ENCODE measurements at places on chromosomes 2 and 18.
A peak's percentile ranks its signal among the peaks of the same experiment; 100 is the strongest.

DNA sequence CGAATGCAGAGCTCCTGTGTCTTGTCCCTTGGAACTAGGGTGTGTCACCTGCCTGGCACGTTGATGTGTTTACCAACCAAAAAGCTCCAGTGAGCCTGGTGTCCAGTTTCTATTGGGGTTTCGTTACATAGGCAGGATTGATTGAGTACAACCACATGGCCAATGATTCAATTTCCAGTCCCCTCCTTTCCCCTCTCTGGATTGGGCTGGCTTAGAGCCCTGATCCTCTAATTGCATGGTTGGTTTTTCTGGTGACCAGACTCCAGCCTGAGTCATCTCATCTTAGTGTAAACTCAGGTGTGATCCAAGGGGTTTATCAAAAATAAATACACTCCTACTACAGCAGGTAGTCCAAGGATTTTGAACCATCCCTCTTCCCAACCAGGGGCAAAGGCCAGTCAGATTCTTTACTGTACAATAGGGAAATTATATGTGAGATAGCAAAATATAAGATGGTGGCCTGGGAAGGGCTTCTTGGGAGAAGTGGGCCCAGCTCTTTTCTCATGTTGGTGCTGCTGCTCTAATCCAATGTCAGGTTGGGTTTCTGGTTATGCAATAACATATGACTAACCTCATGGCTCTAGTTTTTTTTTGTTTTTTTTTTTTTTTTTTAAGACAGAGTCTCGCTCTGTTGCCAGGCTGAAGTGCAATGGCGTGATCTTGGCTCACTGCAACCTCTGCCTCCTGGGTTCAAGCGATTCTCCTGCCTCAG lies 64.7 kb upstream of the MGAT5 start:
- DNase-seq = peak; percentile 57

GRCh38 chr2:170481201-170481600 lies 233.9 kb upstream of the SP5 start:
- DNase-seq = no peak

DNA sequence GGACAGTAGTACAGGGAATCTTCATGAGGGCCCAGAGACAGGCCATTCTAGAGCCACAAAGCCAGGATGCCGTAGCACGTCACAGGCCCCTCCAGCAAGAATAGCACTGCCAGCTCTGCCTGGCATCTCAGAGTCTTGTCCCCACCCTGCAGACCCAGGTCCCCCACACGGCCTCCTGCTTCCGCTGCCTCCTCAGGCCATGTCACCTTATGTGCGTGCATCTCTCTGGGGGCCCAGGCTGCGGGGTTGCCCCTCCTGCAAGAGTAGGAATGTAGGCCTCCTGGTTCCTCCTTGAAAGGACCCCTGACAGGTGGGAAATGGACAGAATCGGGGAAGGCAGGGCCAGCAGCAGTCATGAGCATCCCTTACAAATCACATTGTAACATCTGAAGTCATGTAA lies 49.8 kb downstream of the ADI1 start:
- DNase-seq = no peak

DNA sequence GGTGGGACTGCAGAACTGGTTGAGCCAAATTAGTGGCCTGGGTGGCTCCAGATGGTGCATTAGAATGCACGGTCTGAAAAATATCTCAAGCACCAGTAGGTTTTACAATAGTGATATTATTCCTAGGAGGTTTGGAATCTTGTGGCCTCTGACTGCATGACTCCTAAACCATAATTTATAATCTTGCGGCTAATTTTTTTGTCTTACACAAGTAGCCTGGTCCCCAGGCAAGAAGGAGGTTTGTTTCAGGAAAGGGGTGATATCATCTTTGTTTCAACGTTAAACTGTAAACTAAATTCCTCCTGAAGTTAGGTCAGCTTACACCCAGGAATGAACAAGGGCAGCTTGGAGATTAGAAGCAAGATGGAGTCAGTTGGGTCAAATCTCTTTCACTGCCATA lies 98.9 kb upstream of the ARL4C start:
- DNase-seq = no peak

DNA sequence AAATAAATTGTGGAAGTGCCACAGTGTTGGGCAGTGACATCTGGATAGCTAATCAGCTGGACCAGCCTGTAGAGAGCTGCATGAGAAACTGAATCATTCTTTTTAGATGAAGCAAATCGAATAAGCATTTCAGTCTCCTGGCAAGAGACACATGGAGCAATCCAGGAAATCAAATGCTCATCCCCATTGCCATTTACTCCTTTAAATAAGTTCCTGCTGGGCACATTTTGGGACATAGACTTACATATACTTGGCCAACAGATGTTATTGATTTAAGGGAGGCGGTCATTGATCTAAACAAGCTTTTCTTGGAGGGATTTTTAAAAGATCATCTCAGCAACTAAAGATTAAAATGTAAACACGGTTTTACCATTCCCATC lies 307.1 kb downstream of the STK39 start:
- DNase-seq = no peak

- no peak for DNase-seq
Measured at GRCh38 chr2:86015006-86015405, 90.7 kb downstream of the POLR1A start.

GRCh38 chr18:61666876-61667590 lies 225.8 kb downstream of the RNF152 start:
- DNase-seq = no peak

DNA sequence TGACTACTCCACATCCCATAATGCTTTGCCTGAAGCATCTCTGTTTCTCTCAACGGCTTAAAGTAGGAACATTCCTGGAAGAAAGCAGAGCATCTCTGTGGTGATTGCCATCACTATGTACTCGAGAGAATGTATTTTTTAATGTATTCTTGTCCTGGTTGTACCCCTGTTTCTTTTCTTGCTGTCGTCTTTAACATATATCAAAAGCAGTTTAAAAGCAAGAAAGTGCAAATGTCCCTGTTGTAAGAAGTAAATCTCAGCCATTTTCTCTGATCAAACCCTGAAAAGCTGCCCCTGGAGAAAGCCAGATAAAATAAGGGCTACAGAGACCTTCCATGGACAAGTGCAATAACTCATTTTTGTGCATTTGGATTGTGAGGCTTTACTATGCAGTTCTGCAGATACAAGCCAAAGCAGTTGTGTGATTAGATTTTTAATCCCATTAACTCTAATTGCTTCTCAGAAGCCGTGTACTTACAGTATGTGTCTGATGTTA lies 70.8 kb downstream of the XIRP2 start:
- no peak for DNase-seq

GRCh38 chr2:172380436-172381274 lies 46.7 kb upstream of the ITGA6 start:
- no peak for DNase-seq

GRCh38 chr2:208083807-208084206 lies 40.5 kb downstream of the CRYGD start:
- no peak for DNase-seq

DNA sequence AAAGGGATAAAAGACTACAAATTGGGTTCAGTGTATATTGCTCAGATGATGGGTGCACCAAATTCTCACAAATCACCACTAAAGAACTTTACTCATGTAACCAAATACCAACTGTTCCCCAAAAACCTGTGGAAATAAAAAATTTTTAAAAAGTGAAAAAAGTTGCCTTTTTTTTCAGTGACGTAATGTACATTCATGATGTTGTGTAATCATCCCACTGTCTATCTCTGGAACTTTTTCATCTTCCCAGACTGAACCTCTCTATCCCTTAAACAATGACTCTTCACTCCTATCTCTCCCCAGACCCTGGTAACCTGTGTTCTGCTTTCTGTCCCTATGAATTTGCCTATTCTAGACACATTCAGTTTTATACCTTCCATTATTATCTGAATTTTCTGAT lies 19.0 kb upstream of the GALR1 start:
- DNase-seq = no peak

DNA sequence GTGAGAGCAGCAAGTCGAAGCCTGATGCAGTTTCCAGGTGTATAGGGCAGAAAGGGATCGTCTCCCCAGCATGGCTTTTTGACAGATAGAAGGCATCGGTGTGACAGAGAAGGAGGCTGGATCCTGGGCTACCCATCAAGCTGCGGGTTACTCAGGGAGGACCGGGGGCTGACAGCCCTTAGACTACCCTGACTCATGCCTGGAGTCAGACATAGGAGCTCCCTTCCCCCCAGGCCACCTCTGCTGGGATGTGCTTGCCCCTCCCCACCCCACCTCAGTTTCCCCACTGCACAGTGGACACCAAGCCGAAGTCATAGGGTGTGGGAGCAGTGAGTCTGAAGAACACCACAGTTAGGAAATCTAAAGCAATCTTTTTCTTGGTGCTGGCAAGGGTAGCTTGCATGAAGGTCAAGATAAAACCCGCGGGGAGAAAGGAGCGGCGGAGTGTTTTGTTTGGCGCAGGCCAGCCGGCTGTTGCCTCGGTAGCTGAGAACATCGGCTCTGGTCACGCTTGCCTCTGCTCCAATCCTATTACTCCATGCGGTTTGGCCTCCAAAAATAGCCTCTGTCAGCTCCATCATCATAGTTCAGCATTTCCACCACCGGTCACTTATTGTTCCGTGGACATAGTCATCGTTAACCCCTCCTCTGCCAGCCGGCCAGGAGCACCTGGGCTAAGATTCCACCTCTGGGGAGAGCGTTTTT lies 169.2 kb upstream of the GLI2 start:
- no peak for DNase-seq

GRCh38 chr2:192245329-192245728 lies 50.6 kb upstream of the TMEFF2 start:
- no peak for DNase-seq

- no peak for DNase-seq
Measured at GRCh38 chr2:240426845-240427721, 8.4 kb upstream of the GPC1 start.

GRCh38 chr2:239647052-239647819 lies 246.4 kb upstream of the HDAC4 start:
- no peak for DNase-seq

DNA sequence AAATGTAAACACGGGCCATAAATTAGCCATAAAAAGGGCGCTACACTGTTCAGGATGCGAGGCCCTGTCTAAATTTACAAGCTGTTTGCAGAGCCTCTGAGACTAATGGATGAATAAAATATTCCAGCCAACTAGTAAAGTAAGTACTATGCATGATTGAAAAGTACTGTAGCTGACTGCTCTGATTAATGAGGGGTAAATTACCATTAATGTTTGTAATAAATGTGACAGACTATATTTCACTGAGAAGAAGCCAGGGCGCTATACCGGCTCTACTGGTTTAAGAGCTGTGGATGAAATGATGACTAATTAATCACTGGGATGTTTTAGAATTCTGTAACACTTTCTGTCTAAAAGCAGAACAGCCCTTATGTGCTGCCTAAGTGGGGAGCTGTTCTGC lies 54.3 kb upstream of the RGPD4 start:
- peak; percentile 52 for DNase-seq

DNA sequence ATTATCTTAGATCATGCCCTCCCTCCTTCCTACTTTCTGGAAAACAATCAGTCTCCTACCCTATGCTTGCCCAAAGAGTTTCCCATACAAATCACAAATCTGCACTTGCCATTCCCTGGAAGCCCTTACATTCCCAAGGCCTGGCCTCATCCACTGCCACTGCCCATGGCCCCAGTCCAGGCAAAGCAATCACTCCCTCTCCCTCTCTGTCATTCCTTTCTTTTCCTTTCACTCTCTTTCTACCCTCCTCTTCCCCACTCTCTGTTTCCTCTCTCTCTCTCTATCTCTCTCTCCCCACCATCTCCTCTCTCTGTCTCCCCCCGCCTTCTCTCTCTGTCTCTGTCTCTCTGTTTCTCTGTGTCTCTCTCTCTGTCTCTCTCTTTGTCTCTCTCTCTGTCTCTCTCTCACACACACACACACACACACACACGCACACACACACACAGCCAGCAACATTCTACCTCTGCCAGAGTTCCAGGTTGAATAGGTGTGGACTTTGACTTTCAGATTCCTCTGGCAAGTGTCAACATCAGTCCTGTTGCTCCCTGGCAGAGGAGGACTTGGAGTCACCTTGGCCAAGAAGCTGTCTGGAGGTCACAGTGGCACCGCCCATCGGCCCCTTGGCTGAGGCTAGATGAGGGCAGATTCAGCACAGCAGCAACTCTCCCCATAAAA lies 43.7 kb upstream of the NAT8 start:
- no peak for DNase-seq

DNA sequence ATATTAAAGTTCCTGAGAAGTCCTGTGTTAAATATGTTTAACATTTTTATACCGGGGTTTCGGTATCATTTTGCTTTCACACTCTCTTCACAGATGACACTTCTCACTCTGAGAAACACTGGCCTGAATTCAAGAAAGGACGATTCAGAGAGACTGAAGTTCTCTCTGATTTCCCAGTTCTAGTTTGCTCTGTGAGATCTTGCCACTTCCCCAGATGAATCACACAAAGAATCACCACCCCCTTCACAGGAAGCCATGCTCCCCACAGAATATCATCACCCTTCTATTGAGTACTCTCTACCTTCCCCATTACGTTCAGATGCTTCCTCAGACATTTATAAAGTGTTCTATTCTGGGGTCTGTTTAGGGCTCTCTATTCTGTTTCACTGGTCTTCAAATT lies 16.1 kb upstream of the CD207 start:
- DNase-seq = no peak

DNA sequence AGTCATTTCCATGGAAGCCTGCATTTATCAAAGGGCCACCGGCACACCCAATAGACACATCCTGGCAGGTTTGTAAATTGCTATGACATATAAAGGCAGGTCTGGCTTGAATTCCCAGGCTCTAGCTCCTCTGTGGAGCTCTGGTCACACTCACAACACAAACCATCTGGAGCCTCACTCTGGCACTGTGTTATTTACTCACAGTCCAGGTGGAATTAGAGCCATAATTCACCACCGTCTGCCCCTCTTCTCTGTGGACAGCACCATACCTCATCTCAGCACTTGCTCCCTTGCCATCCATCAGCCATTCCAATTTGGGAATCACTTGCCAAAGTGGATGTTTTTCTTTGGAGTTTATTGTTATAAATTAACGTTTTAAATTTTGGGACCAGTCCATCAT lies 84.3 kb upstream of the OSR1 start:
- no peak for DNase-seq

Measured in NCI-H510A treated with DMSO at 0.1 percent for 48 hours (cell line).